ENCODE measurements at places on chromosomes 6 and 20. TPM values are rescaled to one million over a fixed set of nuclear protein-coding genes. Genes with fewer than 3 reads are reported as not detected.

SPTLC3 gene
- 5.8 TPM for total RNA-seq

GRCh38 chr6:135475292-135475886 lies 22.2 kb downstream of the AHI1 start:
- DNase-seq: no peak

GRCh38 chr6:134517868-134518267 lies 200.0 kb upstream of the SGK1 start:
- no peak for DNase-seq

- no peak for DNase-seq
Observed at GRCh38 chr6:144335914-144336313, 50.8 kb downstream of the UTRN start.

- DNase-seq: no peak
Observed at GRCh38 chr20:20823476-20823881, 111.0 kb upstream of the RALGAPA2 start.

Data from chondrocyte (in vitro differentiated cells).